ENCODE measurements at places on chromosomes 2 and 18.

DNA sequence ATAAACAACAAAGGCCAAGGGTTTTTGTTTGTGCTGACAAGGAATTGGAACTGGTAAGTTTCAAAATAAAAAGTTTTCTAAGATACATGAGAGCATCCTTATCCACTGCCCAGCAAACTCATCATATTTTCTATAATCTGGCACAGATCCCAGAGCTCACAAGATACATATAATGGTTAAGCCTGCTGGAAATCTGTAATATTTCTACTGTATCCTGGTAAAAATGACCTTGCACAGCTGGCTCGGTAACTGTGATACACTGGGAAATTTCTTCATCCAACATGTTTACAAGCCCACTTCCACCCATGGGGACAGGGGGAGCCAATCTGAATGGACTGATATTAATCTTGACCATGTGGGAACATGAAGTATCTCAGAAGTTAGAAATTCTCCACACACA lies 425.4 kb upstream of the MMADHC start:
- no peak for DNase-seq

GRCh38 chr2:156429211-156429610 lies 7.0 kb upstream of the GPD2 start:
- DNase-seq = no peak

- DNase-seq = no peak
Observed at GRCh38 chr2:233164128-233164635, 87.3 kb upstream of the ATG16L1 start.

- DNase-seq = no peak
Observed at GRCh38 chr2:205087862-205088261, 542.6 kb downstream of the PARD3B start.

GRCh38 chr2:119718501-119719260 lies 39.7 kb downstream of the TMEM177 start:
- no peak for DNase-seq

DNA sequence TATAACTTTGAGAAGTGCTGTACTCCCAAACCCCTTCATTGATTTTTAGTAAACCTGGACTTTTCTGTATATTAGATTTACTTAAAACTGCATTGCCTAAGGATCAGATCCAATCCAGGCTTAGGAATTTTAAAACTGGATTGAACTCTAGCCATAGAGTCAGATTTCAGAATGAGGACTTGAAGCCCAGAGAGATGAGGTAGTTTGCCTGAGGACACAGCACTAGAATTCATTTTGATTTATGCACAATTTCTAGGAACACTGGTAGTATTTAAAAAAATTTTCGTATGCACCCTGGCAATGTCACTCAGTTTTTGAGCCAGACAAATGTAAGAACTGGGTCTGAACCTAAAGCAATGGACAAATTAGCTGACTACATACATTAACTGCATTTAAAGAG lies 144.9 kb downstream of the KCTD1 start:
- no peak for DNase-seq

- DNase-seq = no peak
Observed at GRCh38 chr2:121372721-121373353, 87.8 kb upstream of the TFCP2L1 start.

- DNase-seq = no peak
Observed at GRCh38 chr2:71156573-71156972, 26.1 kb downstream of the MPHOSPH10 start.
